T-helper 2 cell (primary cell): ENCODE measurements at places on chromosomes 7 and 10.

GRCh38 chr7:6533893-6534495 is 17.3 kb downstream of the GRID2IP start:
- DNase-seq = no peak

DNA sequence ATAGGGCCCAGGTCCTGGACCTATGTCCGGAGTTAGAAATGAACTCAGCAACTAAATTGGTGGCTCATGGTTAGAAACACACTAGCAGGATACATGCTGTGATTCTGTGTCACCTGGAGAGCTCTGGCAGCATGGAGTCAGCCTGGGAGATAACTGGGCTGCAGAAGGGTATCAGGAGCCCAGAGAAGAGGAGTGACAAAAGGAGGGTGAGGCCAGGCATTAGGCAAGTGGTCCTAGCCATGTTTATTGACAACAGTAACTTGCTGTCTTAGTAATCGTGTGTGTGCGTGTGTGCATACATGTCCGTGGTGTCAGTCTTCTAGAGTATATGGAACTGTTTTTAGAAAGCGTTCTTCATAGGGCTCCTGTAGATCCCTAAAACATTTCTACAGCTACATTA is 157.5 kb upstream of the PHYHIPL start:
- DNase-seq = no peak

- no peak for DNase-seq
Measured at GRCh38 chr7:75809396-75809795, 4.2 kb downstream of the CCL24 start.

- DNase-seq = peak; percentile 14
Measured at GRCh38 chr10:50508315-50509051, 115.3 kb downstream of the SGMS1 start.

DNA sequence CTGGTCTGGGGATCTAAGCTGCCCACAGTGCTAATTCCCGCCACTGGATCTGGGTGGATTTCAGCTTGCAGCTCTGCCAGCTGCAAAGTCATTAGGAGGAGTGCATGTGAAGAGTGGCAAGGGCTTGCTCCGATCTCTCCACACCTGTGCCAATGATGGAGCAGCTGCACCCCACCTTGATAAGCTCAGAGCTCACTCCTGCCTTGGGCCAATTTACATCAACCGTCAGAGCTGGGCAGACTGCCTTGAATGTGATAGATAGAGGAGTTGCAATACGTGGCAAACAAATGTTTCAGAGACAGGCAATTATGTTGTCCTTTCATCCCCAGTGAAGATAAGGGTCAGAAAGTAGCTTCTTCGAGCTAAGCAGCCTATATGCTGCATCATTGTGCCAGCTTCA is 379.9 kb downstream of the SH2D4B start:
- DNase-seq = no peak

GRCh38 chr10:68043030-68043429 is 32.1 kb downstream of the HERC4 start:
- no peak for DNase-seq

DNA sequence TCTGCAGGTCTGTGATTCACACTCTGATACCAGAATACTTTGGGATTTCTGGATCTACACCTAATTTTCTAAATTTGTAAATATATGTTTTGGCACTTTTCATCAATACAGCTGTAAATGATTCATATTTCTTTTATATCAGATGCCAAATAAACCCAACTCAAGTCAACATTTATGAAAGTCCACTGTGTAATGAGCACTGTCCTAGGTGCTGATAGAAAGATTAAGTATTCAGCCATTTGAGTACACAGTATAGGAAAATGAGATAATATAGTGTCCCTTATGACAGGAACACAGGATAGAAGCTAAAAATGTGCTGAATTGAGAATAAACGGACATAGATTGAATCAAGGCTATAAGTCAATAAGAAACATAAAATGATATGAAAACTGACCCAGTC is 6.4 kb downstream of the ANXA7 start:
- no peak for DNase-seq

- no peak for DNase-seq
Measured at GRCh38 chr10:125257521-125258108, 97.3 kb upstream of the CTBP2 start.

DNA sequence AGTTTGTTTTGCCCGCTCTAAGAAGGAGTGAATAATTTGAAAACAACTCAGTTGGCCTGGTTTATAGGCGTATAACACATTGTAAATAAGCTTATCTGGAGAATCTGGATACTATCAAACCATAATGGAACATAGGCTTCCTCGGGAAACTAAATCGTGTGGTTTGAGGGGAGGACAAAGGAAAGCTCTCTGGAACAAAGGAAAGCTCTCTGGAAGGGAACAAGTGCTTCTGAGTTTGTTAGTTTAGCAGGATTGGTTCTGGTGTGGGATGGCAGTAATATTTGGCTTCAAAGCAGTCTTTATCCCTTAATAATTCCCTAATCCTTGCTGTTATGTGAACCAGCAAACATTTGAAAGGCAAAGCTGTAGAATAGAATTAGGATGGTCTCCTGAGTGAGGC is 15.0 kb upstream of the SLK start:
- no peak for DNase-seq

DNA sequence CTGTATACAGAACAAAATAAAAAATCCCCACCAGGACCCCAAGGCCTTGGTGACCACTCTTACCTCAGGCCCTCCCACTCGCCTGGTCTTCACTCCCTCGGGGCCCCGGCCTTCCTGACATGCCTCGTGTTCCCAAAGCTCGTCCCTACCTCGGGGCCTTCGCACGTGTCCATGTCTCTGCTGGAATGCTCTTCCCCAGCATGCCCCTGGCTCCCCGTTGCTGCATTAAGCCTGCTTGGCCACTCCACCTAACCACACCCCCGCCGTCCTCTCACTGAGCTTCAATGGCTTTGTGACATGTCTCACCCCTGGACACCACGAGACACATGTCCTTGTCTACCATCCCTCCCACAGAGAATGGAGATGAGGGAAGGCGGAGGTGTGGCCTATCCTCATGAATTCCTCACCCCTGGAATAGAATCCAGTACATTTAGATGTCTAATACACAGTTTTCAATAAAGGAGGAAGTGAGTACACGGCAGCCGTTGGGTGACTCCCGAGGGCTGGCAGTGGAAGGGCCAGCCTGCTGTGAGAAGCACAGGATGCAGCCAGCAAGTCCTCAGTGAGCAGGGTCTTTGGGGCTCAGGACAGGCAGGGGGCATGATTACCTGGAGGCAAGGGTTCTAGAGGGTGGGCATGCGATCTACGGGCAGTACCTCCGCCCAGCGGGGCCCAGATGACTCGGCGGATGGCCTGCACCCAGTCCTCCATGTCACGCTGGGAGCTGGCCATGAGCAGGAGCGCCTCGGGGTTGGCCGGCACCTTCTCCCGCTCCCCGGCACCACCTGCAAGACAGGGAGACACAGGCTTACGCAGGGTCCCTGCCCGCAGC is 125.7 kb downstream of the ARHGAP22 start:
- DNase-seq = no peak

DNA sequence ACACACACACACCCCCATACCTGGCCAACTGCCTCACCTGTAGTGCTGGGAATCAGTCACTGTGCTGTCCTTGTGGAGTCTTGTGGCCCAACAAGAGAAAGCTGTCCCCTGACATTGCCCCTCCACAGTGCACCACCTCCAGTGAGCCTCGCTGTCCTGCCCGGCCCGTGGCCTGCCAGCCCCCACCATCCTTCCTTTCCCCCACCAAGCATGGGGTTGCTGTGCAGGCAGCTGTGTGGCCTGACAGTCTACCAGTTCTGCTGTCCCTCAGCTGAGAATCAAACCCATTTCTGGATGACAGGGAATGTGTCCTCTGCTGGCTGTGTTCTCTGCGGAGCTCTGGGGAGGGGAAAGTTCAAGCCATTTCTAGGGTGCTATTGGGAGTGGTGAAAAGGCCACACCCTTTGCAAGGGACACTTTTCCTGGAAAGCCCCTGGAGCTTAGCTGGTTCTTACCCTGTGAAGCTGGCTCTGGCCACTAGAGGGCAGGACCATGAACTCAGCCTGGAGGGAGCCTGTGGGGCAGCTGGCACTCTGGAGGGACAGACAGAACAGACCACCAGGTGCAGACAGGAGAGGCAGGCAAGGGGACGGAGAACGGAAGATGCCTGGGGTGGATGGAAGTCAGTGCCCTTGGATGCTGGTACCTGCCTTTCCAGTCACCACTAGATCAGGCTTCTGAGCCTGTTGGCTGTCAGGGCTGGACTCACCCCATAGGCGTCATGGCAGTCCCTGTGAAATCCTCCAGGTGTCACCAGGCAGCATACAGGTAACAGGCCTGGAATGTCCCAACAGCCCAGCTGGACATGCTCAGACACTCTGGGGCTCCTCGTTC is 10.5 kb upstream of the MTPAP start:
- DNase-seq = peak; percentile 19

- no peak for DNase-seq
Measured at GRCh38 chr10:13669182-13669855, 82.6 kb downstream of the PRPF18 start.

GRCh38 chr10:14380746-14381145 is 50.0 kb upstream of the FRMD4A start:
- DNase-seq = no peak

DNA sequence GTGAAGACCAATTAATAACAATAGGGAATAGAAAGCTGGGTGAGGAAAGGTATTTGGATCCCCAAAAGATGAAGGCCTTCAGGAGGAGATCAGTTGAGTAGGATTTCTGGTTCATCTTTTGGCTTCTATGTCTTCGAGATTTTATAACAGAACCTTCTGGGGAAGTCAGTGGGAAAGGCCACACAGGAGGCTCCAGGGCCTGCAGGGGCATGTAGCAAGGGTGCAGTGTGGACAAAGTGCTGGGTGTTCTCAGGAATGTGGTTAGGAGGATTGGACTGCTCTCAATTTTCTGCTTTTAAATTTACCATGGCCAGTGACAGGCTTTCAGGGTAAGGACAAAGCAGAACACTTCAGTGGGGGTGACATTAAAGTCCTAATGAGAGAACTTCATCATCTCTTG is 378.0 kb downstream of the CCSER2 start:
- no peak for DNase-seq

DNA sequence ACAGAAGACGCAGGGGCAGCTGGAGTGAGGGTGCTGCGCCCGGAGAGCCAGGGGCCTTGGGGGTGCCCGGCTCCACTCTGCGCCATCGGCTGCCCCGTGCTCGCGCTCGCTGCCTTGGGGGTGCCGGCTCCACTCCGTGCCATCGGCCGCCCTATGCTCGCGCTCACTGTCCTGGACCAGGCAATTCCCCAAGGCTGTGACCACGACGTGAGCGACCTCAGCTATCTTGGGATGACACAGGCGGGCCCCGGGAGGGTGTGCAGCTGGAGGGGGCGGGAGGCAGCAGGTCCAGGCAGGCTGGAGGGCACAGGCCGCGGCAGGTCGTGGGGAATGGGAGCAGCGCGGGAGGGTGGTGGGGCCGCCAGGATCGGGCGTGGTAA is 29.7 kb downstream of the CYP2W1 start:
- DNase-seq = no peak

DNA sequence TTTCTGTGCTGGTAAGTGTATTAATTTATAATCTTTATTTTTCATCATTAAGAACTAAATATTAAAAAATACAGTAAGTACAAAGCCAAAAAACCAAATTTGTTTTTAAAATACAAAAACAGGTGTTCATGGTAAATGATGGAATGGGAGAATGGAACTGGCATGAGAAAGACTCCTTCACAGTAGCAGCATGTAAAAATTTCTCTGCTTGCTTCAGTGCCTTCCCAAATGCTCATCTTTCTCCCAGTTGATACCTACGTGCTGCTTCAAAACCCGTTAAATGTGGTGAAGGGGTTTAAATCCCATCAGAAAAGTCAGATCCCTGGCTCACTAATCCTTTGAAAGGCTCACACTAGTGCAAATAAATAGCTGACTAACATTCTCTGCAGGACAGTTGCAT is 4.2 kb downstream of the RNF133 start:
- DNase-seq = no peak

DNA sequence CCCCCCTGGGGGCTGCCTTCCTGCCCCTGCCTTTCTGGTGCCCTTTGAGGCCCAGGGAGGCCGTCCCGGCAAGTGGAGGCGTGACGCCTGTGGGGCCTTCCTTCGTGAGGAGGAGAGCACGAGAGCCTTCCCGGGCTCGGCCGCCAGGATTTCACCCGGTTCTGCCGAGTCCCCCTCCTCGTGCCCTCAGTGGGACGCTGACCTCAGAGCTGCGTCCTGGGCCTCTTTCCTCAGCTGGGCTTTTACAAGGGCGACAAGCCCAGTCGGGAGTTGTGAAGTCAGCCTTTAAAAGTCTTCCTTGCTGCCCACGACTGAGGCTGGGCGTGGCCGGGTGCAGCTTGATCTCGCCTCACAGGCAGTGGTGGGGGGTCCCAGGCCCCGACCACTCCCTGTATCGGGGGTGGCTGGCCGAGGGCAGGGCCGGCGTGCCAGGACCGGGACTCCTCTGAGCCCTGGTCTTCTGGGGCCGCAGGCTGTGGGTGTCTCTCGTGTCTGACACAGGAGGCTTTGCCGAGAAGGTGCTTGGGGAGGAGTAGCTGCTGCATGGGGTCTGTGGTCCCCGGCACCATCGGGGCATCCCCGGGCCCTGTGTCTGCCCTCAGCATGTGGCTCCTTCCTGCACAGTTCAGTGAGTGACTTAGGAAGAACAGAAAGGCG is 41.8 kb downstream of the FAM20C start:
- DNase-seq = no peak

GRCh38 chr7:47314728-47315607 is 266.9 kb downstream of the TNS3 start:
- no peak for DNase-seq

GRCh38 chr7:6554848-6555247 is 3.6 kb upstream of the GRID2IP start:
- DNase-seq = no peak

DNA sequence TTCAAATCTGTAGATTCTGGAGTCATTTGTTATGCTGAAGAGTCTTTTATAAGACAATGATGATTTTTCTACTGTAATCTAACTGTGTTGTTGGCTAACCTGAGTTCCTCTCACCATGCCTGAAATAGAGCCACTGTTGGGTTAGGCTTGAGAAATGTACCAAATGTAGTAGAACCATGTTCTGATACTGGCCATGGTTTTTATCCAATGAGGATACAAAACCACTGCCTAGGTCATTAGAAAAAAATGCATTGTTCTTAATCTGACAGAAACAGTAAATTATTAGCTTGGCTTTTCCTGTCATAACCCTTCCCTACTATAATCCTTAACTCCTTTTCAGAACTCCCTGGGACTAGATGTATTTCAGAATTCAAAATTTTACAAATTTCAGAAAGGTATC is 86.6 kb downstream of the RAPGEF5 start:
- no peak for DNase-seq

- no peak for DNase-seq
Measured at GRCh38 chr7:85630904-85631600, 444.2 kb upstream of the SEMA3D start.

GRCh38 chr7:140007051-140007690 is 55.6 kb downstream of the PARP12 start:
- DNase-seq = no peak
